Right lobe of liver (tissue), 6 donors: ENCODE measurements at places on chromosomes 16 and 17.

- no peak for DNase-seq
Measured at GRCh38 chr17:39722104-39722503, 8.2 kb downstream of the MIEN1 start.

GRCh38 chr16:52740766-52741165 is 193.8 kb upstream of the TOX3 start:
- DNase-seq: no peak

- peak; percentile 39 for DNase-seq
Measured at GRCh38 chr17:28741358-28742349, 2.2 kb upstream of the TRAF4 start.

DNA sequence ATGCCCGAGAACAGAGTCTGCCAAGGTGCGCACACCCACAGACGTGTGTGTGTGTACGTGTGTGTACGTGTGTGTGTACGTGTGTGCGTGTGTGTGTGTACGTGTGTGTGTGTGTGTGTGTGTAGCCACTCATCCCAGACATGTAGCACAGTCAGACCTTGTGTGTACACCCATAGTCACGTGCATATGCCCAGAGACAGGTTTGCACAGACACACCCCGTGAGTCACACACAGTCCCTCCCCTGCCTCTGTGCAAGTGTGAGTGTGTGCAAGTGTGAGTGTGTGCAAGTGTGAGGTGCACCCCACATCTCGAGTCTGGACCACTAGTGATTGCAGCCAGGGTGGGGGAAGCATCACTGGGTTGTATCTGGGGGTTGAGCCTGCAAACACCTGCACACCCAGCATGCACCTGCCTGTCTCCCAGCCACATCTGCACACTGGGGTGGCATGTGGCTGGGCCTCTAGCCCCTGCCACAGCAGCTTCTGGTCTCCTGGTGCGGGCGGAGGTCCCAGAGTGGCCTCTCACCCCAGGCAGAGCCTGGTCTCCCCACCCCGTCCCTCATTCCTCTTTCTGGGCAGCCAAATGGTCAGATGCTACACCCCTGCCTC is 23.6 kb downstream of the BAHCC1 start:
- DNase-seq: no peak

DNA sequence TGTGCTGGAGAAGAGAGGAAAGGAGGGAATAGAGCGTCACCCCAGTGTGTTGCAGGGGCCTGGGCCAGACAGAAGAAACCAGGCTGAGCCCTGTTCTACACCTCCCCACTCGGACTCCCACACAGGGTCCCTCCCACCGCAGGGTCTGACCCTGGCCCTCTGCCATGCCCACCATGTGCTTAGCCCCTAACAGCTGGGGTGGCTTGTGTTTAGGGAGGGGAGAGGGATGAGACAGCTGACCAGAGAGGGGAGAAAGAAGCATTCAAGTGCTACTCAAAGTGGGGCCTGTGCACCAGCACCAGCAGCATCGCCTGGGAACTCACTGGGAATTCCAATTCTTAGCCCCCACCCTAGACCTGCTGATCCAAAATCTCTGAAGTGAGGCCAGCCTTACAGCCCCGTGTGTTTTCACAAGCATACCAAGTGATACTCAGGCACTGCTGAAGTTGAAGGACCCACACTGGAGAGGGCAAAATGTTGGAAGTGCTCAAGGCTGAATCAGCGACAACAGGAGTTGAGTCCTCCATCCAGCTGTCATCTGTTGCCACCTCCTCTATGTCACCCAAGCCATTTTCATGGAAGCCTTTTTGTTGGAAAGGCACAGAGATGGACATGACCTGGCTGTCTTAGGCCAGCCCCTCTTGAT is 47.0 kb downstream of the FZD2 start:
- no peak for DNase-seq

- DNase-seq: no peak
Measured at GRCh38 chr16:79247386-79247785, 353.2 kb downstream of the MAF start.

DNA sequence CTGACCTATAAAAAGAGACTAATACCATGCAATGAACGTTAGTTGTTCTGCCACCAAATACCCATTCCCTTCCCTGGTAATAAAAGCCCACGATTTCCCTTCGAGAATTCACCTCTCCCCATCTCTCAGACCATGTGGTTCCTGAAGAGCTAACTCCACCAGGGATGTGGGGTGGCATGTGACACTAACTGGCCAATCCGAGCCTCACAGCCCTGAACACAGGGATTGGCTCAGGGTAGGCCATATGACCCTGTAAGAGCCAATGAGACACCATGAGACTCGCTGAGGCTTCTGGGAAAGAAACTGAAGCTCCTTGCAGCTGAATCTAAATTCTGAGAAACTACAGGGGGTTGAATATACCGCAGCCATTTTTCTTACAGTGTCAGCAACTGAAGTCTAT is 21.1 kb downstream of the HELZ start:
- DNase-seq: no peak

GRCh38 chr17:50558581-50558940 is 2.0 kb upstream of the CACNA1G start:
- no peak for DNase-seq

DNA sequence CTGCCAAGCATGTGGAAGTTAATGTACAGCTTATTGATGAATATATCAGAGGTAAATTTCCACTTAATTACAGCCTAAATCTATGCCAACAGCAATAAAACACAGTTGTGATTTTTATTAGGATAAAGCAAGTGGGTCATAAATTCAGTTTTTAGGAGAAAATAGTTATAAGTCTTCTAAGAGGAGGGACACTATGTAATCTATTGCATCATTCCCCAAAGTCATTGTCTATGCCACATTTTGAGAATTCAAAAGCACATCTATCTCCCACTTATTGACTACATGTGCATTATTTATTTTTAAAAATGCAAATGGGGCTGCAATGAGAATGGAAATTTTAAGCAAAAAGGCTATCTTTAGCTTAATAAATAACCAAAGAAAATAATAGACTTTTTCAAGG is 23.7 kb upstream of the NSRP1 start:
- no peak for DNase-seq

- DNase-seq: peak; percentile 68
Measured at GRCh38 chr17:6913608-6914443, 82.0 kb upstream of the ALOX12 start.

- no peak for DNase-seq
Measured at GRCh38 chr17:75003070-75003956, 9.2 kb upstream of the MRPL58 start.

GRCh38 chr16:3010510-3010909 is 2.2 kb upstream of the CLDN9 start:
- no peak for DNase-seq

DNA sequence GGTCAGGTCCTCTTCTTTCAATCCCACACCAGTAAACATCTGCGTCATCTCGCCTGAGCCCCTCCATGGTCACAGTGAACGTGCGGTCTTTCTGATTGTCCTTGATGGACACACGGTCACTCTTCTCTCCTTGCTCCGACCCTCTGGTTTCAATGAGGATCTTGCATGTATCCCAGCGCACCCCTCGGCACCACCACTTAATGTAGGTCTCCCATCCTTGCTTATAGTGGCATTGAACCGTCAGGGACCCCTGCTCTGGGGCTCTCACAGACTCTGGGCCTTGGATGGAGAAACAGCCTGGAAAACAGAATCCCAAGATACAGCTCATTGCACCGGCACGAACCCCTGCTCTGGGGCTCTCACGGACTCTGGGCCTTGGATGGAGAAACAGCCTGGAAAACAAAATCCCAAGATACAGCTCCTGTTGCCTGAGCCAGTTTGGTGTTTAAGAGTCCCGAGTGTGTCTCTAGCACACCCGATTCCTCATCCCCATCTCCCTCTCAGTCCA is 5.4 kb downstream of the CD300LB start:
- DNase-seq: peak; percentile 44
